NAMALWA (cell line): ENCODE measurements at places on chromosomes 2 and 18.

DNA sequence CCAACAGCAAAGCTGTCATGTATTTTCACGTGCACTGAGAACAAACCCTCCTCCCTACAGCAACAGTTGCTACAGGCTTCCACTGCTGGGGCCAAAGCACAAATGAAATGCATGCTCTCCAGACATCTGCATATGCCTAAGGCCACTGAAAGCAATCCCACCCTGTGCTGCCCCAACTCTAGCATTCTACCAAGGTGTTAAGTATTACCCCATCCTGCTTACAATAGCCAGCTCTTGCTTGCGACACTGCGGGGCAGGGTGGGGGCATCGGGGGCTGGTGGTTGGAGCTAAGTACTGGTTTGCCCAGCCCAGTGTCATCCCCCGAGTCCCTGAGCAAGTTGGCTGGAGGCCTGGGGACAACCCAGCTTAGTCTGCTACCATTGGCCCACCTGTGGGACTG, 742.5 kb downstream of the TDRD15 start:
- no peak for DNase-seq

- no peak for DNase-seq
Measured at GRCh38 chr2:27573452-27573851, 9.4 kb upstream of the ZNF512 start.

GRCh38 chr2:26455037-26455669, 22.8 kb downstream of the OTOF start:
- no peak for DNase-seq

GRCh38 chr18:62715436-62715758, at the start of gene PHLPP1:
PHLPP1 (plus strand) TSS chr18:62715541; CDS start chr18:62715684, 143 bp downstream.
- no peak for DNase-seq

GRCh38 chr2:128639120-128639477, 320.4 kb upstream of the HS6ST1 start:
- DNase-seq: no peak

- DNase-seq: no peak
Measured at GRCh38 chr18:10421859-10422258, 32.6 kb upstream of the APCDD1 start.

DNA sequence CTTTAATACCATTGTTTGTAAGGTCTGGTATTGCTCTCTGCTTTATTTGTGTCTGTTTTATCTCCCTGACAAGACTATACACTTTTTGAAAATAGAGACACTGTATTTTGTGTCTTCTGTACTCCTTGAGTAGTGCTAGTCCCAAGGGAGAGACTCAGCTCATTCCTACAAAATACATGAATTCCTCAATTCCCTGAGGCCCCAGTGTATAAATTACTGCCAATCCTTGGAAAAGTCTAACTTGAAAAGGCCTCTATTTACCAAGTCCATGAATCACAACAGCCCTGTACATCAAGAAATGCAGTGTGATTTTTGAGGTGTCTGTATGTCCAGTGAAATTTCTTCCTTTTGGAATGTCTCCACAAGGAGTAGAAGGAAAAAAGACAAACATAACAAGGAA, 34.9 kb upstream of the NEDD4L start:
- no peak for DNase-seq
